ENCODE measurements at places on chromosomes 2 and 18.

DNA sequence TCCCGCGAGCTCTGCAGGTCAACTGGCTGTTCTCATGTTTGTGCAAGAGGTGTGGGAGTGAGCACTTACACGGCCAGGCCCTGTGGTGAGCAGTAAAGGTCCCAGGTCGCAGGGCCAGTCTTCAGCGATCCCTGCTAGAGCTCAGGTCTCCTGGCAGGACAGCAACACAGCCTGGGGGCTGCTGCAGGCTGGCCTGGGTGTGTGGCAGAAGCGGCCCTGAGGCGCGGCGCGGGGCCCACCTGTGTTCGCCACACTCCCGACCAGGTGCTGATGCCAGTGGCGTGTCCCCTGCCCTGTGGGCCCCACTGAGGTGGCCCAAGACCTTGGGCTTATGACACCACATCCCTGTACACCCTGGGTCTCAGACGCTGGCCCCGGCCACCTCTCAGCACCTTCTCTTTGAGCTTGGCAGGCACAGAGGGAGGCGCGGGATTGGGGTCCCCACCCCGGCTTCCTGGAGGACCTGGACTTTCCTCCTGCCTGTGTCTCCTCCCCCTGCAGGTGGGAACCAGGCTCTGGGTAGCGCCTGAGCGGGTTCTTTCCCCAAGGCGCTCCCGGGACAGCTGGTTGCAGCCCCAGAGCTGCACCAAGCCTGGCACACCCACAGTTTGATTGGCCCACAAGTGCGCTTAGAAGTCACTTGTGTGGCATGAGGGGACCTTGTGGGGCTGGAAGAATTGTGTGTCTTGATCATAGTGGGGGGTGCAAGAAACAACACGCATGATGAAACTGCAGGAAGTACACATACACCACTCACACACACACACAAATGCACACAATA lies 59.2 kb downstream of the TWIST2 start:
- DNase-seq, result no peak

DNA sequence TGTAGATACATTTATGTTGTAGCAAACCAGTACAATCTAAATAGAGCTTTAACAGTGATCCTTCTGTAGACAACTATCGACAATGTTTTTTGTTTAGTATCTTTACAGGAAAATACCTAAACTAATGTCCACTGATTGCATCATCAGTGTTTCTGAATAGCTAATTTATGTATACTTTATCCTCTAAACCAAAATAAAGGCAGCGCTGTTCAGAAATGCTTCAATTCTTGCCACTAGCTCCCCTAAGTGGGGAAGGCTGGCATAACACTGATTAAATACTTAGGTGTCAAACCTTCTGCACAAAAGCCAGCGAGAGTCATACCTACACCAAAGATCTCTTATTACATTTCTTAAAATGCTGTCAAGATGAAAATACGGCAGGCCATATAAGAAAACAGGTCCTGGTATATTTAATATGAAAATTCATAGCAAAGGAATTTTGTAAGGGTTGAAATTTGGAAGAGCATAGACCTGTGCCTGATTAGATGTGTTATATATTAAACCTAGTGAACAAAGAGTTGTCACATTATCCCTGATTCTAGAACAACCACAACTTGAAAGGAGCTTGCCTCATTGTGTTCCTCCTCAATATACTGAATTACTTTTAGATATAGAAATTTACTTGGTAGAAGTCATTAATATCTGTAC lies 1693.4 kb upstream of the SLC39A10 start:
- no peak for DNase-seq

DNA sequence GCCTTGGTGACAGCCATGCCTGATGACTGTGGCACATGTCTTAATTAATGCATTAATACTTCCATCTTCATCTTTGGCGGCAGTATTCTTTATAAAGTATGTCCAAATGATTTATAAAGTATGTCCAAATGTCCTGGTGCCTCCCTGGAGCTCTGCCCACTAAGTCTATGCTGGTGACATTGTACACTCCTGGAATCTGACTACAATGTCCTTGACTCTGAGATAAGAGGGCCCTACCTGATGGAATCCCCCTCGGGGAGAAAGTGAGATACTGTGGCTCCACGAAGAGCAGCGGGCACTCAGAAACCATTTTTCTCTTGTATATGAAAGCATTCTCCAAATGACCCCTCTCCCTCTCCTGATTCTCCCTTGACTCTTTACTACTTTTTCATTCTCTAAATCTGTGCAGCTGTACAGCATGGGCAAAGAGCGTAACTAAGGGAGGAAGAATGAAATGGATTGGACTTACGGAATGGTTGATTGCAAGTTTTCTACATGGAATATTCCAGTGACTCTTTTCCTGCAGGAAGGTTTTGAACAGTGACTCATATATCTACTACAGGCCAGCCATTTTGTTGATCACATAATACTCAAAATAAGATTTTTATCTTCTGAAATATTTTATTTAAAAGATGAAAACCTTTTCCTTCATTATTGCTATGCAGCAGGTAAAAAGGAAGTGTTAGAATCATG lies 17.3 kb downstream of the RAB12 start:
- DNase-seq, result no peak

GRCh38 chr2:149000158-149000938 lies 38.2 kb upstream of the LYPD6B start:
- DNase-seq, result no peak

DNA sequence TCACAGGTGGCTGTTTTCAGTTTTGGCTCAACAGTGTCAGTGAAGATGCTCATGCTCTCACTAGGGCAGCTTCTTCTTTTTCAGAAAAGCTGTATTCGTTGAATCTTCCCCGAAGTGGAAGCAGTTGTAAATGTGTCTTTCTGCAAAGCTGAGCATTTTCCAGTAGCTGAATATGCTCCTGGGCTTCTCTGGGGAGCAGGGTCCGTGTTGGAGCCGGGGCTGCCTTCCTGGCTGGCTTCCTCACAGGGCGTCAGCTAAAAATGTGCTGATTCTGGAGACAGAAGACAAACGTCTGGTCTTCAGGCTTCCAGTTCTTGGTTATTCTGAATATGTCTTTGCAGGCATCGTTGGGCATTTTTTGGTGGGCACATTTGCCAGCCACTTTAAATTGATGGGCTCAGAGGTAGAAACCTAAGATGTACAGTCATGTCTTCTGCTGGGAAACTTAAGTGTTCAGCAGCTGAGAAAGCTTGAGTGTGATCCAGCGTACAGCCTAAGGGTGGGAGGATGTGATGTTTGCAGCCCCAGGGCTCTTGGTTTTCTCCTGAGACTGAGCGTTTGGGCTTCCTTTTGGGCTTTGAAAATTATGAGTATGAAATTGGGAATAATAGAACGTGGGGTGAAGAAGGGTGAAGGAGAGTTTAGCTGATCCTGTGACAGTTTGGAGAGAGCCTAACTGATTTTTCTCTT lies 19.0 kb downstream of the SETBP1 start:
- no peak for DNase-seq

DNA sequence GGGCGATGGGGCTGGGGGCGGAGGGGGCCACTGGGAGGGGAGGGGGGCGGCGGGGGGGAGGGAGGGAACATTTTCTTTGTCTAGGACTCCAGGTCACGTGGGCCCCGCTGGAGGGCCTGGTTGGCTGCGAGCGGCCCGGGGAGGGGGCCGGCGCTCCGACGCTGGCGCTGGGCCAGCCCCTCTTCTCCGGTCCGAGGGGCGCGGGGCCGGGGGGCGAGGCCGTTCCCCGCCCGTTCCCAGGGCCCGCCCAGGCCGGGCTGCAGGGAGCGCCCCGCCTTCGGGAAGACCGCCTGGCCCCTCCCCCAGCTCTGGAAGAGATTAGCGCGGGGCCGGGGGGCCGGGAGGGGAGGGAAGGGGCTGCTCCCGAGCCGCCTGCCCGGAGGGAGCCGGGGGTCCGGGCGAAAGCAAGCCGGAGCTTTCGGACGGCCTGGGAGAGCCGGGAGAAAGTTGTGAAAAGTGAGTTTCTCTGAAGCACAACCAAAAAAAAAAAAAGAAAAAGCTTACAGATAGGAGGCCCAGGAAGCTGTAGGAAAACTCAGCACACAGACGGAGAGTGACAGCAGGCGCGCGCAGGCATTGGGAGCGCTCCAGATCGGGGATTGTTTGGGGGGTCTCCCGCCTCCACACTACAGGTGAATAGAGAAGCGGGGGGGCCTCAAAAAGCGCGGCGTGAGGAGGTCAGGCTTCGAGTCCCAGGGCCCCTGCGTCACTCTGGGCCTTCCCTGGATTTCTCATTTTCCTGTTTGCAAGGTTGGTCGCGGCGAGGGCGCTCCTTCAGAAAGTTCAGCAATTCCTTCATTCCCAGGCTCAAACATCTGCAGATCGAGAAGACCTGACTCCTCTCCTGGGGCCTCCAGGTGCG lies 84.1 kb upstream of the POMC start:
- no peak for DNase-seq

GRCh38 chr2:72996117-72996502 lies 75.4 kb downstream of the SFXN5 start:
- DNase-seq, result no peak

DNA sequence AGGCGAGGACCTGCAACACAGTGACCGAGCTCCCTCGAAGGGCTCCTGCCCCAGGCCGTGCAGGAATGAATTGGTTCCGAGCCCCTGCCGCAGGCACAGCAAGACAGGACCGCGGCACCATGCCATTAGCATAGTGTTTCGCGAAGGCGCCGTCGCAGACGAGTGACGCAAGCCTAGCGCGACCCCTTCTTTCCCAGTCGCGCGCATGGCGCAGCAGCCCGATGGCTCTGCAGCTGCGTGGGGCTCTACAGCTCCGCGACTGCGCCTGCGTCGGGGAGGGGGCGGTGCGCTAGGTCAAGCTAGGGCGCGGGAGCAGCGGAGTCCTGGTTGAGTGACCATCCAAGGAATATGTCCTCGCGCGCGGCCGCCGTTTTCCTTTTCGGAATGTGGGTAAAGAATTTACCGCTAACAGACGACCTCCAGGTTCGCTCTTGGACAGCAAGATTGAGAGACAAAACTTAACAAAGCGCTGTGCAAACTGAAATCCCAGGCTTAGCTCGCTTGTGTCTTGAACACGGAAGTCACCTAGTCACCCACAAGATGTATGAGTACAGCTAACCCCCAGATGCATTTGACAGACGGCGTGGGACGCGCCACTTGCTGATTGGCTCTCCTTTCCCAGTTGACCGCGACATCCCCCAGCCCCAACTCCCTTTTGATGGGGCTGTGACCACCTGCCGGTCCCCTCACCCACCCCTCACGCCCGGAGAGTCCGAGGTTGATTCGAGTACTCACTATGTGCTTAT lies at the start of gene TRMT61B:
Gene TRMT61B (minus strand): TSS at position 164 of the 746 bp plus-strand sequence. CDS start 32 bp downstream, at position 132.
- peak; percentile 96 for DNase-seq

- DNase-seq, result no peak
These were observed 227.7 kb downstream of the RPIA start for GRCh38 chr2:88919087-88919738.

DNA sequence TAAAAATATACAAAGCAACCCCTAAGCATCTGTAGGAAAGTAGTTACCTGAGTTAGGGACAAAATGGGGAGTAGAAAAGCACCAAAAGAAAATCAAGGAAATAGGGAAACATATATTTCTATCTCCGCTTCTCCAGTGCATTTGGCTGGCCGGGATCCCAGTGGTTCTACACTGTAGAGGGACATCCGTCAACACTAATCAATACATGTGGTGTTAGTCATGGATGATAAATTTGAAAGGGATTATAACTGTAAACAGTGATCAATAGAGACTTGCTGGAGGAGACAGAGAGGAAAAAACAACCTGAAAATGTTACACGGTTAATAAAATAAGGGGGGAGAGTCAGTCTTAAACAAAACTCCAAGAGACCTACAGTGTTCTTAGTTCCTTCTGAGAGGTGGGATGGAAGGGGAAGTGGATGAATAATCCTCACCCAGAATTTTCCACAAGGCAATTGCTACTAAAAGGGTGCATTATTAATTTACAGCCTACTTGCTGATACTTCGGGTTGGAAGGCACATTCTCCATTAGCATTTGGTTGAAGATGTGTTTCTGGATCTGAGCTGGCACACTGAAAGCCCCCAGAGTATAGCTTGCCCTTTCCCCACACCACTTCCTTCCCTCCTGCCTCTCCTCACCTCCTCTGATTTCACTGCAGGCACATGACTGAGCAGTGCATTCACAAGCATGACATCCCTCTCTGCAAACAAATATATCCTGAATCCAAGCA lies 530.0 kb downstream of the BCL11A start:
- no peak for DNase-seq

GRCh38 chr2:75894170-75894569 lies 183.5 kb upstream of the GCFC2 start:
- no peak for DNase-seq

- DNase-seq, result no peak
These were observed 827.2 kb downstream of the EPHA4 start for GRCh38 chr2:220744861-220745260.

DNA sequence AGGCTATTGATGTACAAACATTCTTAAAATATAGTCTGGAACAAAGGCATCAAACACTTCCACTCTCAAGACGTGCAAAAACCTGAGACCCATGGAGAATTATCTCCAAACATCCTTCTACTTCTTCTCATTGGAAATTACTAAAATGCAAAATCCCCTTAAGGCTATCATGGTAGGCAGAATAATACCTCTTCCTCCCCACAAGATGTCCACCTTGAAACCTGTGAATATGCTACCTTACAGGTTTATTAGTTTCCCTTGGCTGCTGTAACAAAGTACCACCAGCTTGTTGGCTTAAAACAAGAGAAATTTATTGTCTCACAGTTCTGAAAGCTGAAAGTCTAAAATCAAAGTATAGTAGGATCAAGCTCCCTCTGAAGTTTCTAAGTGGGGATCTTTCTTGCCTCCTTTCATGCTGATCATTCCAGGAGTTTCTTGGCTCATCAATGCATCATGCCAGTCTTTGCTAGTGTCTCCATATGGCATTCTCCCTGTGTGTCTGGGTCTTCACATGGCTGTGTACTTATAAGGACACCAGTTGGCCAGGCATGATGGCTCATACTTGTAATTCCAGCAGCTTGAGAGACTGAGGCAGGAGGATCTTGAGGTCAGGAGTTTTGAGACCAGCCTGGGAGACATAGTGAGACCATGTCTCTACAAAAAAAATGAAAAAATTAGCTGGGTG lies 163.7 kb upstream of the NCK2 start:
- DNase-seq, result no peak

GRCh38 chr2:235505181-235505741 lies 11.4 kb downstream of the AGAP1 start:
- no peak for DNase-seq

GRCh38 chr2:178415979-178416378 lies 35.0 kb downstream of the PRKRA start:
- DNase-seq, result no peak

DNA sequence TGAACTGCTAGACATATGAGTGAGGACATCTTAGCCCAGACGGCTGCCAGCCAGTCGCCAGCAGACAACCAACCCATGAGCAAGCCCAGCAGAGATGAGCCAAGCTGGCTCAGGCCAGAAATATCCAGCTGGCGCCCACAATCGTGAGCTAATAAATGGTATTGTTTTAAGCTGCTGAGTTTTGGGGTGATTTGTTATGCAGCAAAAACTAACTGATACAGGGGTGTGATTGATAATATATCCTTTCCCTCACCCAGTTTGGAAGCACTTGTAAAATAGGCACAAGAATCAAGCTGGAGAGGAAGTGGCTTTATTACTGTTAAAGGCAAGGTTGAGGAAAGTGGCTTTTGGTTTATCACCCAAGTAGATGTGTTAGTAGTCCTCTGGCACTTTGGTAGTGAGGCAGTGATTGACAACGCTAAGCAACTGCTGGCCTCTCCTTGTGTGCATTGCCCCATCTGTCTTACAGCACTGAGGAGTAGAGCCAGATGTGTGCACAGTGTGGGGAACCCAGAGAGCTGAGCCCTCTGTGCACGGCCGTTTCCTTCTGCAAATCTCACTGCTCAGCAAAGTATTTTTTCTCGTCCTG lies 110.1 kb downstream of the MYO1B start:
- DNase-seq, result no peak

GRCh38 chr2:1601471-1602277 lies 142.6 kb downstream of the PXDN start:
- no peak for DNase-seq
